ENCODE measurements at places on chromosomes 11 and 22.

GRCh38 chr22:22960307-22960706 is 72.7 kb downstream of the IGLL5 start:
- no peak for DNase-seq

DNA sequence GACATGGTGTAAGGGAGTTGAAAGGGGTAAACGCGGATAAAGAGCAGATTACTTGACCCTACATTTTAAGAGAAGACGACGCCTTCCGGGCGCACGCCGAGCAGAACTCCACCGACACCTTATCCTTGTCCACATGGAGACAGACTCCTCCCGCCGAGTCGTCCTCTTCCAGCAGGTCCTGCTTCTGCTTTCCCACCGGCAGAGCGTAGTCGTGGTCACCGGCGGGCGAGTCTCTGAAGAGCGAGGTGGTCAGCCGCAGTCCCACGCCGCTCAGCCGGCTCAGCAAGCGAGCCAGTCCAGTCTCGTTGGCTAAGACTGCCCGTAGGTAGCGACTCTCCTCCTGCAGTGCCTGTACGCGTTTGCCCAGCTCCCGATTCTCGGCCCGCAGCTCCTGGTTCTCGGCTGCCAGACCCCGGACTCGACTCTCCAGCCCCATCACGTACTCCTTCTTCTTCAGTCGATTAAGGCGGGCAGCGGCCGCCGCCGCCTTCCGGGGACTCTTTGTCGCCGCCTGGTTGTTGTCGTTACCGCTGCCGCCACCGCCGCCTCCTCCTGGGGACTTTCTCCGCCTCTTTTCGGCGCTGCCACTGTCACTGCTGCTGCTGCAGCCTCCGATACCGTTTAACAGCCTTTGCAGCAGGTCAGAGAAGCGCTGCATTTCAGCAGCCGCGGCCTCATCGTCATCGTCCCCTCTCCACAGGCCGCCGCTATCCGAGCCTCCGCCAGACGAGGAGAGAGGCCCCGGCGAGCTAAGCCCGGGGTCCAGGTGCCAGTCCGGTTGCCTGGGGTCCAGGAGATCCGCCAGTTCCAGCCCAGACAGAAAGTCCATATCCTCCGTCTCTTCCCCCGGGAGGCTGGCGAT is 945 bp downstream of the CREBZF start:
- DNase-seq, result peak; percentile 10

GRCh38 chr22:17264321-17265052 is 45.3 kb upstream of the ADA2 start:
- peak; percentile 28 for DNase-seq

- no peak for DNase-seq
These were observed 4.9 kb upstream of the TMEM132A start for GRCh38 chr11:60919320-60919719.

GRCh38 chr22:20121856-20122415 is 4.9 kb upstream of the TRMT2A start:
- DNase-seq, result no peak

DNA sequence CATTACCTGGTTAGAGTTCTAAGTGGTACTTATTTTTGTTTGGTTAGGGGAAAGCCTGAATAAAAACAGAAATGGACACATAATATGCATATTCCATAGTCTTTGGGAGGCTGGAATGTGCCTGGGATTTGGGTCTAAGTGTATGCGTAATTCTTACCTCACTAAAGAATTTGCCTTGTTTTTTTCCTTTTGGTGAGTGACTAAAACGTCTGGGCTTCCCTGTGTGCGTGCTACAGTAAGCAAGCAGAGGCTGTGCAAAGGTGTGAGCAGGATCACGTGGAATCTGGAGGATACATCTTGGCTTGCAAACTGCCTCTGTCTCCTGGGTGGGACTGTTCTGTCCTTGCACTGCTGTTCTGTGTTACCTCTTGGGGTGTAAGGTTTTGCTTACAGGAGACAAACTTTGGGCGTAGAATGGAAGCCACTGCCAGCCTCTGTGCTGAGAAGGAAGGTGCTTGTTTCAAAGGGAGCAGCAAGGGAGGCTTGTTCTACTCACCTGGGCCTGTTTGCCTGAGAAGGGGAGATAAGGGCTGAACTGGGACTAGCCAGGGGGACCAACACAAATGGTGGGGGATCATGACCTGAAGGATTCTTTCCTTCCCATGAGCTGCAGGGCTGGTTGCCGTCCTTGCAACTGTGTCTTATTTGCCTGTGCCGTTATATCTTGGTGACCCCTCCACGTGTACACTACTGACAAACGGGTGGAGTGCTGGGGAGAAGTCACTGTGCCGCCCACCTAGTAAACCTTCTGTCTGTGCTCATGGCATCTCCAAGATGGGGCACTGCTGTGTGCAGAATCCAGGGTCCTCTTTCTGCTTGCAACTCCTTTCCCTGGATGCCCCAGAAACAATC is 4.5 kb downstream of the NEAT1 start:
- DNase-seq, result no peak

DNA sequence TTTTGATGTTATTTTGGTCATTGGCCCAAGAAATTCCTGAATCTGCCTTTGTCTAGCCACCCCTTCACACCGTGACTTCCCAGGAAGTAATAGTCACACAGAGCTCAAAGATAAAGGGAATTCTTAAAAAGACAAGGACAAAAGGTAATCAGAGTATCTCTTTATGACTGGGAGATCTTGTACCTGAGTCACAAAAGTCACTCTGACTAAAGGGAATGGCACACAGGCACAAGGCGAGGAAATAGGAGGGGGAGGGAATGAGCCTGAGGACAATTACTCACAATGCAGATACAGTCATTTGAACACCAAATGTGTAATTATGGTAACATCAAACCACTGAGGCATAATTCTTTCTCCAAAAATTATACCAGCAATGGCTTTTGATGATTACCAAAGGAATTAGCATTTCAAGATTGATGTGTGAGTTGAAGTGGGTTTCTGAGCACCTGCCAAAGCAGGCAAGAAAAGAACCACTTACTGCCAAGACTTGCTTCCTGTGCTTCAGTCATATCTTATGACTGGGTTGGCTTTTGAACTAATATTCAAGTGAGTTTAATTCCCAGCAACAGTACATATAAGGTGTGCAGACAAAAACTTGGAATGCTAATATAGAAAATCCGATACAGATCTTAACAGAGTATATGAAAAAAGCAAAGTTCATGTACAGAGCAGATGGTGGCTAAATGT is 856.4 kb downstream of the LRRC4C start:
- no peak for DNase-seq

- no peak for DNase-seq
These were observed 42.3 kb upstream of the DDI1 start for GRCh38 chr11:103994094-103994493.

GRCh38 chr11:117199916-117200812 is 994 bp downstream of the TAGLN start:
- no peak for DNase-seq

DNA sequence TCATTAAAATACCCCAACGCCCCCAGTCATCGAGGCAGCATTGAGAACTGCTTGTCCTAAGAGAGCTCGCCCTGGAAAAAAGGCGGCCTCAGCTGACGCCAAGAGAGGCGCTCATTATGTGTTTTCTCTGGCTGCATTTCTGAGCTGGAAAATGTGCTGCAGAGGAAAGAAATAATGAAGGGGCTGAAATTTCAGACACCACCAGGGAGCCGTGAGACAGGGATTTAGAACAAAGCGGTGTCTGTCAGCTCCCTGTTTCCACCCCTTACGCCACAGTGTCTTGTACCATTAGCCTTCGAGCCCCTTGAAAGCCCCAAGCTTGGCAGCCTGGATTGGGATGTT is 14.4 kb downstream of the USH1C start:
- DNase-seq, result no peak

- DNase-seq, result no peak
These were observed 122.0 kb downstream of the SLC17A6 start for GRCh38 chr11:22460181-22460580.

DNA sequence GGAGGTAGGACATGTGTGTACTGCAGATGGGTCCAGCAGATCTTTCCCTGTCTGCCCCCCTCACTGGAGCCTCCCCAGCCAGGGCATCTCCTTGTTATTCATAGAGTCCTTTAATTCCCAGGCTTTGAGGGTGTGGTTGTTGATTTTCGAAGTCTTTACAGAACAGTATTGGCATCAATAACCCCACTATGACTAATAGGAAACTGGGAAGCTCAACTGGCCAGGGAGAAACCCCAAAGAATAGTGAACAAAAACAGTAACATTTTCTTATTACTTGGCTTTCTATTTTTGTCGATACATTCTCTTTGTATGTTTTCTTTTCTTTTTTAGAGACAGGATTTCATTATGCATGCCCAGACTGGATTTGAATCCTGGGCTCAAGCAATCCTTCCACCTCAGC is 57.9 kb downstream of the NF2 start:
- DNase-seq, result no peak

GRCh38 chr11:75342231-75342918 is 9.1 kb downstream of the ARRB1 start:
- DNase-seq, result no peak

GRCh38 chr11:40203606-40204005 is 1255.8 kb downstream of the LRRC4C start:
- DNase-seq, result no peak

GRCh38 chr11:130744794-130745193 is 171.5 kb downstream of the SNX19 start:
- DNase-seq, result no peak

DNA sequence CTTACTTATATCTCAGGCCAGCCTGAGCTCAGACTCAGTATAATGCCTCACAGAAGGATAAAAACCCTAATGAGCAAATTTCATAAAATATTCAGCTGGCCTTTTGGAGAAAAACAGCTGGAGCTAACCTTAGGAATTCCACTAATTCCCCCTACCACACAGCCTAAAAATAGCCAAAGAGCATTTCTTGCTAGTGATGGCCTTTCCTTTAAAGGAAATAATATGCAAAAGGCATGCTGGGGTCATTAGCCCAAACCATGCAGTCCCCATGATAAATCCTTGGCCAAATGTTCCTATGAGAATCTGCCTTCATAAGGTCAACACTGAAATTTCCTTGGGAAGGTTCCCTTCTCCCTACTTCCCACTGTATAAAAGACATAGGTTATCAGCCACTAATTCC is 38.2 kb downstream of the SYTL2 start:
- DNase-seq, result no peak

- DNase-seq, result no peak
These were observed 5.4 kb downstream of the LMF2 start for GRCh38 chr22:50502096-50502495.

DNA sequence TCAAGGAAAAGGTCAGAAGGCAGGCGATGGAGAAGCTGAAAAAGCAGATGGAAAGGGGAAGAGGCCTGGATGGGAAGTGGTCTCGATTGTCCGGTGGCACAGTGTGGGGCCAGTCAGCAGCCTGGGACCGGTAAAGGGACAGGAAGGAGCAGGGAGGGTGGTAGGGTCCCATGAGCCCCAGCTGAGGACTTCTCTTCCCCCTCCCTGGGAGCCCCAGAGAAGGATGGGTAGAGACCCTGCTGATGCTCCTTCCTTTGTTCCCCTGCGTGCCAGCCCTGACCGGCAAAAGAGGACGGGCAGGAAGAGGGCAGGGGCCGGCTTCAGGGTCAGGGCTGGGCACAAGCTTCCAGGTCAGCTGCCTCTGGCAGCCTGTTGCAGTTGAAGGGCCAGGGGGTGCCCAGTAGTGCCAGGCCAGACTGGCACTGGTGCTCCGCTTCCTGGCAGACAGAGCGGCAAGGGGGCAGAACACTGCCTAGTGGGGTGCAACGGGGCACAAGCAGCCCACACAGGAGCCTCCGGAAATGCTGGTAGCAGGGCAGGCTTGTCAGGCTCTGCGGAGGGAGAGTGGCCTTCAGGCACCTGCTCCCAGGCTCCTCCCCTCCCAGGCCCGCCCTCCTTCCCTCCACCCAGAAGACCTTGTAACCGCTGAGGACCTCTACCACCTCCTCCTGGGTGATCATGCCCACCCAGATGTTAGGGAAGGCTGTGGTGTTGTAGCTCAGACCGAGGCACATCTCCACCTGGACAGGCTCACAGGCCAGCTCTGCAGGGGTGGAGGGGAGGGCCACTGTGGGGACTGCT is 739 bp upstream of the C1QTNF5 start:
- DNase-seq, result no peak

- DNase-seq, result no peak
These were observed 566 bp downstream of the DDB1 start for GRCh38 chr11:61332281-61332796.

DNA sequence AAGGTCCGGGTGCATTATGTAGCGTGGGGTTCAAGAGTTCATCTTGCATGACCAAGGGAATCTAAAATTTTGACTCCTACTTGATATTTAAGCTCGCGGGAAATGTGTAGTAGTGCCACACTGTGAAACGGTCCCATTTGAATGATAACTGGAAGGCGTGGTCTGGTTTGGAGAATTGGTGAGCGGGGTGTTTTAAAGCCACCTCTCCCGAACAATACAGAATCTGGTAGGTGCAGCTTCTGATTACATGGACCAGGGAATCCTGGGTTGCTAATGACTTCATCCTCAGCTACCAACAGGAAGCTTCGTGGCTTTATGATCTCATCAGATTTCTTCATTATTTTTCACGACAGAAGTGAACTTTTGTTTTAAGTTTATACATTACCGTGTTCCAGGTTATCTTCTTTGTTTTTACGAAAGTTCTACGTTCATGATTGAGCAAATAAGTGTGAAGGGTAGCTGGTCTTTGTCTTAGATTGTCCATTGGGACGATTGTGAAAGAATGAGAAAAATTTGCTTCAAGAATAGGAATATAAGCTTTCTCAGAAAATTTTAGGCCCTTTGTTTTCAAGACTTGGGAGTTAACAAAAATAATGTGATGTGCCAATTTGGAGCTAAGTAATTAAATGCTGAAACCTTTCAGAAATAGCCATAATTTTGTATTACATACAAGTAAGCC is 1.7 kb downstream of the QSER1 start:
- DNase-seq, result no peak

DNA sequence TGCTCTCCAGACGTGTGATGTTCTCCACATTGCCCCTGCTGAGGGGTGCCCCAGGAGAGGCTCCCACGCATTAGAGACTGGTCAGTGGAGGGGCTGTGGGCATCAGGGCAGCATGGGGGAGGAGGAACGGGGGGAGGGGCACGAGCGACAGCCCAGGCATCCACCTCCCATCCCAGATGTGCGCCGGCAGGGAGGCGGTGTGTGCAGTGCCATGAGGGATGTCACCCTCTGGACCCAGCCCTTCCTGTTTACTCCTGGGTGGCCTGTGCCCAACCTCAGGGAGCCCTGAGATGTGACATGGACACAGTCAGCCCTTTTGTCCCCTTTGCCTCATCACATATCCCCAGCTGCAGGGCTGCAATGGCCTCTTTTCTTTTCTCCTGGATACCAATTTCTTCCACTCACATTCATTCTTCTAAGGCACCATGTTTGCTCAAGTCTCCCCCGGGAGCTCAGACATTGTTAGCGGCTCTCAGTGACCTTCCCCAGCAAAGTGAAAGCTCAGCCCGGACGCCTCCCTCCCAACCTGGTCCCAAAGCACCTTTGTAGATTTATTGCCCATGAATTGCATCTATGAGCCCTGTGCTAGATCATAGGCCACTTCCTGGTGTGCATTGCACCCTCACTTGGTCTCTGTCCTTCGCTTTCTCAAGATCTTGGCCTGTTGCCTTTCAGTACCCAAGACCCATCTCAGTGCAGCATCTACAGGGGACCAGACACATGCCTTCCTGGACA is 150.6 kb downstream of the CEP164 start:
- DNase-seq, result no peak

- DNase-seq, result no peak
These were observed 66.3 kb upstream of the PRDM11 start for GRCh38 chr11:45079943-45080719.

All from NCI-H187 treated with DMSO at 0.1 percent for 48 hours (cell line).